ENCODE measurements at places on chromosomes 7 and 10.

DNA sequence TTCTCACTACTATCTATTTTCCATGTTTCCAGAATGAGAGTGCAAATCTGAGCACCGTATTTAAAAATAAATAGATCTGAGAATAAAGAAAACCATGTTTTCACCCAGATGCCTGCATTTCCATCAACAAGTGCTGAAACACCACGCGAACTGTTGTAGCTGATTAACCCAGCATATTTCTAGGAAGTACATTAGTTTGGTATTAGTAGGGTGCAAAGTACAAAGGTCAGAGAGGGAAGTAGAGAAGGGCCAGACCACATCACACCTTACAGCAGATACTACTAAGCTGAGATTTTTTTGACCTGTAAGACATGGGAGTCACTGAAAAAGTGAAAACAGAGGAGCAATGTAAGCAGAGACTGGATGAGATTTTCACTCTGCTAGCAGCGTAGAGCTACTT is 181.3 kb downstream of the IMMP2L start:
- no peak for DNase-seq

DNA sequence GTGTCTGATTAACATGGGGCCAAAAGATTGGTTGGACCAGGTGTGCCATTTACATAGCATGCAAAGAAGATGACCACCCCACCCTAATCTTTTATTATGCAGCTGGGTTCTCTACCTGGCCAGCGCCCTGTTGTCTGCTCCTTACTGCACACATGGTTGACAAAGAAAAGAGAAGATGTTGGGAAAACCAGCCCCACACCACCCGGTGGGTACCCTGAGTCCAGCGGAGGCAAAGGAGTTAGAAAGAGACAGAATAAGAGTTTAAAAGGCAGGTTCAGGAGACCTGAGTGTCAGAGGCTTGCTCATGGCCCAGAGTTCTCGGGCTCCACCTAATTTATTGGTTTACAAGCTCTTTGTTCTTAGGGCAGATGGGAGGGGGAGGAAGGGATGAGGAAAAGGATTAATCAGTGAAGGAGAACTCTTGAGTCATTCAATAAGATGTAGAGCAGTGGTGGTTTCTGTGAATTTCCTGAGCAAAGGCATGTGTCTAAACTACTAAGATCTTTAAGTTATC is 24.1 kb upstream of the ABCA13 start:
- no peak for DNase-seq

DNA sequence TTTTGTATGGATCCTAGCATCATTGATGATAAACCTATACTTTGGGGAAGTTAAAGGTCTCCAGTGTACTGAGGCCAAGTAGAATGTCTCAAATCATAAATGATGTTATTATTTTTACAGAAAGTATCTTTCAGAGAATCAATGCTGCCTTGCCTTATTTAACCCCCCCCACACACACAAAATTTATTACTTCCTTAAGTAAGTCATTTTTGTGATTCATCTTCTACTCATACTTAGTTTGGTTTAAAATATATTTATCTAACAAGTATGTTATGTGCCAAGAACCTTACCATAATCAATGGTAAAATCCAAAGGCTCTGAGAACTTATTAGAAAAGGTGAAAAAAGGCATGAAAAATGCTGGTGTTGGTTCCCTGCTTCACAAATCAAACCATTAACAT is 18.8 kb upstream of the CLDN12 start:
- DNase-seq, result no peak

- DNase-seq, result no peak
Observed at GRCh38 chr7:18864967-18865366, 252.5 kb downstream of the TWIST1 start.

- DNase-seq, result no peak
Observed at GRCh38 chr10:110978204-110978603, 58.8 kb downstream of the SHOC2 start.

- no peak for DNase-seq
Observed at GRCh38 chr7:30575910-30576309, 18.8 kb upstream of the GARS1 start.

- DNase-seq, result no peak
Observed at GRCh38 chr10:11516431-11516746, 95.1 kb downstream of the USP6NL start.

- DNase-seq, result no peak
Observed at GRCh38 chr7:119438315-119438714, 834.7 kb upstream of the KCND2 start.

GRCh38 chr10:49361735-49362568 is 33.9 kb downstream of the DRGX start:
- DNase-seq, result no peak

- DNase-seq, result no peak
Observed at GRCh38 chr10:2476812-2477553, 590.4 kb upstream of the PFKP start.

GRCh38 chr10:71260622-71261325 is 48.4 kb downstream of the UNC5B start:
- peak; percentile 88 for DNase-seq

DNA sequence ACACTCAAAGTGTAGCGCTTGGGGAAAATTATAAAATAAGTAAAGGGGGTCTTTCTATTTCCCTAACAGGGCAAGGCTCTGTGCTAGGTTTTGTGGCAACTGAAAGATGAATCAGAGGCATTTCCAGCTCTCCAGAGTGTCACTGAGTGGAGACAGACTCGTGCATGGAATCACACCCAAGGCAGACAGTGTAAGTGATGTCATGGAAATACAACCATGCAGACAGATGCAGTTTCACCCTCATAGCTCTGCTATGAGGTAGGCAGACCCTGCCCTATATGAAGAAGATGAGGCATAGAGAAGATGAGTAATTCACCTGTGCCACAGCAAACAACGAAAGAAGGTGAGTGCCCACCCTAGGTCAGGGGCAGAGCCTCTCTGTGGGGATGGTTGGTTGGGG is 57.2 kb upstream of the PITRM1 start:
- DNase-seq, result no peak

- no peak for DNase-seq
Observed at GRCh38 chr7:151237244-151238189, 5.2 kb downstream of the CHPF2 start.

DNA sequence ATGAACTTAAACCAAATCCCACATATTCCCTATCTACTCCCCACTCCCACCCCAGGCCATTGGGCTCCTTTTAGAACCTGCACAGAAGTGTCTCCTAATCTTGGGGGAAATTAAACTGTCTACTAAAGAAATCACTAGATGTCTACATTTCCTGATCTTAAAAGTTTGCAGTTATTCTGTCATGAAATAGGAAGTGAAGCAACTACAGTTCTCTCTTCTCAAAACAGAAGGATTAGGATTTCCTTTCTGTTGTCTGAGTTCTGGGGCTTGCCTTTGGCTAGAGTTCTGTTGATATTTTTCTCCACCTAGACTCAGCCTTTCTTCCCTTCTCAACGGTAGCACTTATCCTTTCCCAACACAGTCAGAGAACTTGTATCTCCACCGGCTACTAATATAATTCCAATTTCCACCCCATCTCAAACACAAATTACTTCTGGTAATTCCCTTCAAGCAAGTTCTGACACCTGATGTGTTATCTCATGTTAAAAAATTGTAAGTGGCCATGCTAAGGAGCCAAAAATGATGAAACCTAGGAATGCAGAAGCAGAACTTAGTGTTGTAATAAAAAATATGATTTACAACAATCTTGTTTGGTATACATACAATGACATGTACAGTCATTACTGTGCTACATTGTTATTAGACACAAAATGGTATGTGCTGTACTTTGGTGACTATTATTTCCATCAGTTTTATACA is 12.1 kb downstream of the OR9A4 start:
- no peak for DNase-seq

- no peak for DNase-seq
Observed at GRCh38 chr7:17677408-17677807, 262.9 kb downstream of the SNX13 start.

GRCh38 chr10:77619964-77620703 is 17.5 kb downstream of the KCNMA1 start:
- DNase-seq, result no peak

- DNase-seq, result no peak
Observed at GRCh38 chr10:36533861-36534260, 591.5 kb upstream of the ANKRD30A start.

DNA sequence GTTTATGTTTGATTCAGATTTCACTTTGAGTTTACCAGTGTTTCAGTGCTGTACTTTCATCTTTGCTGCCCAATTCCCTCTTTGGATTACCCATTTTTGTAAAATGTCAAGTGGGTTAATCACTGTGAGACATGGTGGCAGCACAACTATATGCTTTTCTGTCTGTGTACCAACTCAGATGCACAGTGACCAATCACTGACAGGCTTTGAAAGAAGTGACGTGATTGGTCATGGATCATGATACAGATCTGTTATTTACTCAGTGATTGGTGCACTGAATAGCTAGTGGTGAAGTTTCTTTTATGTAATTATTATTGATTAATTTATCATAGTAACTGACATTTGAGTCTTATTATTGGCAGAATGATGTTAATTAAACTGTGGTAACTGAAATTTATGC is 126.9 kb downstream of the SDK1 start:
- no peak for DNase-seq

DNA sequence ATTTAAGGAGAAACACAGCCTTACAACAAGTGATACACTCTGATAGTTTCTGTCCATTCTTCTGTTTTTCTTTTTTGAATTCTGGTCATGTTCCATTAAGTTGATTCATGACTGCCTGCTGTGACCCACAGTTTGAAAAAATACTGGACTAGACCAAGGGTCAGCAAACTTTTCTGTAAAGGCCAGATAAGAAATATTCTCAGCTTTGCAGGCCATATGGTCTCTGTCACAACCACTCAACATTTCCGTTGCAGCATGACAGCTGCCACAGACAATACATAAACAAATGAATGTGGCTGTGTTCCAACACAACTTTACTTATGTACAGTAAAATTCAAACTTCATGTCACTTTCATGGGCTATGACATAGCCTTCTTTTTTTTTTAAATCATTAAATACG is 156.7 kb downstream of the PLXNA4 start:
- no peak for DNase-seq

DNA sequence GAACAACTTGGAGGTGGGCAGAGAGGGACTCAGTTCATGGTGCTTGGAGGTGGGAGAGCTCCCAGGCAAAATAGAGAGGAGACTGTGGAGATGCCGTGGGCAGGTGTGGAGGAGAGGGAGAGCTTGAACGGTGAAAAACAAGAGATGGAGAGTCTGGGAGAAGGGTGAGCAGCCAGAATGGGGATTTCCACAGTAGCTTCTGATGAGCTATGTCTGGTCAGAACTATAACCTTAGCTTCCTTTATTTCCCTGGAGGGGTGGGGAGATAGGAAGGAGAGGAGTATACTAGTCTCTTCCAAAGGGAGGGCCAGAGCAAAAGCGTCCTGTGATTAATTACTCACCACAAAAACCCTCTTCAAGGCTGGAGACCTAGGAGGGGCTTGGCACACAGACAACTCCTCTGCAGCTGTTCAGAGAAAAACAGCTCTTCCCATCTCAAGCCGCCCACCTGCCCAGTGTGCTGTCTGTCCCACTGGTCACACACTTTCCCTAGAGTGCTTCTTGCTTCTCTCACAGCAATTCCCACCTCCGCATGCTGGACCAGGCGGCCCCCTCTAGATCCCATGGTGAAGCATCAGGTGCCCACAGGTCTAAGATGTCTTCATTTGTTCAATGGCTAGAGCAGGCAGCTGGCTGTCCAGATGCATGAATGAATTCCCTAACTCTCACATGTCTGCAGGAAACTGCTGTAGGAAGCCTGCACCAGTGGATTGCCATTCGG is 41.9 kb downstream of the TAS2R41 start:
- no peak for DNase-seq

DNA sequence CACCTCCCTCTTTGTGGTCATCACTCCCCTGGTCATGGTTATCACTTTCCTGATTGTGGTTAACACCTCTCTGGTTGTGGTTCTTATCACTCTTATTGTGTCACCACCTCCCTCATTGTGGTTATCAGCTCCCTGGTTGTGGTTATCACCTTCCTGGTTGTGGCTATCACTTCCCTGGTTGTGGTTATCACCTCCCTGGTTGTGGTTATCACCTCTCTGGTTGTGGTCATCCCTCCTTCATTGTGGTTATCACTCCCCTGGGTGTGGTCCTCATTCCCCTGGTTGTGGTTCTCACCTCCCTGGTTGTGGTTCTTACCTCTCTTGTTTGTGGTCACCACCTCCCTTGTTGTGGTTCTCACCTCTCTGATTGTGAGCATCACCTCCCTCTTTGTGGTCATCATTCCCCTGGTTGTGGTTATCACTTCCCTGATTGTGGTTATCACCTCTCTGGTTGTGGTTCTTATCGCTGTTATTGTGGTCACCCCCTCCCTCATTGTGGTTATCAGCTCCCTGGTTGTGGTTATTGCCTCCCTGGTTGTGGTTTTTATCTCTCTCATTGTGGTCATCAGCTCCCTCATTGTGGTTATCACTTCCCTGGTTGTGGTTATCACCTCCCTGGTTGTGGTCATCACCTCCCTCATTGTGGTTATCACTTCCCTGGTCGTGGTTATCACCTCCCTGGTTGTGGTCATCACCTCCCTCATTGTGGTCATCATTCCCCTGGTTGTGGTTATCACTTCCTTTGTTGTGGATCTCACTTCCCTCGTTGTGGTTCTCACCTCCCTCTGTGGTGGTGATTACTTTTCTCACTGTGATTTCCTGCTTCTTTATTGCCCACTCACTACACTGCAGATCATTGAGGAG is 106.7 kb downstream of the GPR26 start:
- DNase-seq, result no peak

GRCh38 chr7:19268737-19269136 is 123.5 kb upstream of the FERD3L start:
- no peak for DNase-seq

DNA sequence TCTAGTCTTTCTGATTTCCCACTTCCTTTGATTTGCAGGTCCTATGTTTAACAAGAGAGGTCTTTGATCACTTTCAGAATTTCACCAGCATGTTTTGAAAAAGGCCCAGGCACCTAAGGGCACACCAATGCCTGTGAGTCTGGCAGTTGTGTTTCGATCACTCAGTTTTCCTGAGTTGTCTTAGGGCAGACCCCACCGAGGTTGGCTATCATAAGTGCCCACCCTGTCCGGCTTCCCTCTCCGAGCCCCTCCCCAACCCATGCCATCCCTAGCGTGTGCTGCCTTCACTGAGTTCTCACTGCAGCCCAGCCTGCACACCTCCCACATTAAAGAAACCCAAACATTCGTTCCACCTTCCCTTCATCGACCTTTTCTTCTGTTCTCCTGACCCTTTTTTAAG is 257.9 kb downstream of the GRID1 start:
- no peak for DNase-seq

DNA sequence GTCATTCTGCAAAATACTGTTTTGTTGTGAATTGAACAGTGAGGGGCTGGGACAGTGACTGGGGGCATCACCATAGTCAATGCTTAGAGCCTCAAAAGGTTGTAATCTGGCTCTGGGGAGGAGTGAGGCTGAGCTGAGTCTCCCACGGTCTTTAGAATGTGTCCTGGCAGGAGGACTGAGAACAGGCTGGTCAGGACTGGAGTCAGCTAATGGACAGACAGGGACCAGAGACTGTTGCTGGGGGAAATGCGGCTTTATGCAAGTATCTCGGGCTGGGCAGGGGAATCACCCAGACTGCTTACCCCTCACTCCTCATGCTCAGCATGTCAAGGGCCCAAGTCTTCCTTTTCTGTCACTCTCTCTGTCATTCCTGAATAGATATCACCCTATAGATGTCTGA is 346.5 kb downstream of the TYW1 start:
- DNase-seq, result no peak

- no peak for DNase-seq
Observed at GRCh38 chr7:132023466-132023865, 467.0 kb upstream of the PODXL start.
